ENCODE measurements at places on chromosomes 7 and 10.
A peak's percentile ranks its signal among the peaks of the same experiment; 100 is the strongest.

GRCh38 chr10:92124616-92125143, 166.2 kb downstream of the CPEB3 start:
- no peak for DNase-seq

- DNase-seq: no peak
Measured at GRCh38 chr7:16652888-16653287, 6.9 kb downstream of the BZW2 start.

DNA sequence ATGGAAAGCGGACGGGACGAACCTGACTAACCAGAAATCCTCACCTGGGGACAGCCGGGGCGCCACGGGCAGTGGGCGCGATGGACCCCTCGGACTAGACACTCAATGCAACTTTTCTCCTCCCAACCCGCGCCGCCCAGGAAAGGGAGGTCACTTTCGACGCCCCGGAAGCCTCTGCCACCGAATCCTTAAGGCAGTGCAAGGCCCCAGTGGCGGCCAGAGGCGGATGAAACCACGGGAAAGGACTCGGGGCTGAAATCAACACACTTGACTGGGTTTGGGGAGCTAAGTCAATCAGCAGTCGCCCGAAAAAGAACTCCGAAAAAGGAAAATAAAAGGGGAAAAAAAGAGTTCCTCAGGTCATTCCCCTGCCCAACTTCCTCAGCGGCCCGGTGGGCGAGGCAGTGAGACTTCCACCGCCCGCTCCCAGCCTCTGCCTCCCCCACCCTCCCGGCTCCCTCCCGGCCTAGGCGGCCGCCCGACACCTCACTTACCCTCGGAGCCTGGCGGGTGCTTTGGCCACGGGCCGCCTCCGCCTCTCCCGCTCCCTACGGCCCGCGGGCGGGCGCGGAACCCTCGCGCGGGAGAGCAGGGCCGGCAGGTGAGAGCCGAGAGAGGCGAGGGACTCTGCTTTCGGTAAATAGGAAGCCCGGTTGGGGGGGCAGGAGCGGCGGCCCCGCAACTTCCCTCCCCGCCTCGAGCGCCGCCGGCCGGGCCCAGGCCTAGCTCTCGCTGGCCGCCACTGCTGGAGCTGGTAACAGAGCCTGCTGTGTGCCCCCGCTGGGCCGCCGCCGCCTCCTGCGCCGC, 518 bp downstream of the WAPL start:
- DNase-seq: peak; percentile 19

DNA sequence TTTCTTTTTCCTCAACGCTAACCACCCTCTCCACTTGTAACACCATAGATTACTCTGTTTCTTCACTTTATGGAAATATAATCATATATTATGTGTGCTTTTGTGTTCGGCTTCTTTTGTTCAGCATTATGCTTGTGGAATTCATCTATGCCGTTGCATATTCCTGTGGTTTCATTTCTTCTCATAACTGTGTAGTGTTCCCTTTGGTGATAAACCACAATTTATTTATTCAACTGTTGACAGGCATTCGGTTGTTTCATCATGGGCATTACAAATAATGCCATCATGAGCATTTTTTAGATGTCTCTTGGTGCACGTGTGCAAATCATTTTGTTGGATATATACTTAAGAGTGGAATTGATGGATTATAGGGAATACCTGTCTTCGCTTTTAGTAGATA, 12.1 kb downstream of the AVL9 start:
- DNase-seq: no peak

DNA sequence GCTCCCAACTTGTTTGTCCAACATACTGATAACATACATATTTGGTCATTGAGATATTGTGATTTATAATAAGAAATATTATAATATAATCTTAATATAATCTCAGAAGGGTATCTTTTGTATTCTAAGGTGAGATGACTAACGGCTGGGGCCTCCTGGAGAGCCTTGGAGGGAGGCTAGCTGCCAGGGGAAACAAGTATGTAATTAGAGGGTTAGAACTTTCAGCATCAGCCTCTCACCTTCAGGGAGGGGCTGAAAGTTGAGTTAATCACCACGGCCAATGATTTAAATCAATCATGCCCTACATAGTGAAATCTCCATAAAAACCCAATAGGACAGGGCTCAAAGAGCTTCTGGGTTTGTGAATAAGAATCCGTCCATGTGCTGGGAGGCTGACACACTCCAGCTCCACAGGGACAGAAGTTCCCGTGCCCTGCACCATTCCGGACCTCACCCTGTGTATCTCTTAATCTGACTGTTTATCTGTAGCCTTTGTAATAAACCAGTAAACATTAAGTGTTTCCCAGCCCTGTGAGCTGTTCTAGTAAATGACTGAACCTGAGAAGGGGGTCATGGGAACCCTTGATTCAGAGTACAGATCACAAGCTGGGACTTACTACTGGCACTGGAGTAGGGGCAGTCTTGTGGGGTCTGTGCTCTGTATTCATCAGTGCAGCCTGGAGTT, 86.3 kb upstream of the STEAP1B start:
- DNase-seq: no peak

GRCh38 chr10:72204724-72205123, 11.1 kb upstream of the ANAPC16 start:
- DNase-seq: no peak

GRCh38 chr10:1183033-1183396, 126.8 kb downstream of the WDR37 start:
- DNase-seq: no peak

DNA sequence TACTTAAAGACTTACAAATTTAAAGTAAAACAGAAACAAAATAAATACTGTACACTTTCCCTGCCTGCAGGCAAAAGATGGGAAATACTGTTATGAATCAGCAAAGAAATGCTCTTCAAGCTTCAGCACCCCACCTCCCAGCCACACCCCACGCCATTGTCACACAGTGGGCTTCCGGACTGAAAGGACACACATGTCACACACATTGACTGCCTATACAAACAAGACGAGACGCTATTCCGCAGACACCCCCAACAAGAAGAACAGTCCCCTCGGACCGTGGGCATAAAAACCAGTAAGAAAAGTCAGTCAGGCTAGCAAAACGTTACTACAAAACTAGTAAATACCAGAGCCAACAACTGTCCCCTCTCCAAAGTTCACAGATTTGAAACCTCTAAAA, 22.2 kb upstream of the PARP12 start:
- DNase-seq: peak; percentile 39

DNA sequence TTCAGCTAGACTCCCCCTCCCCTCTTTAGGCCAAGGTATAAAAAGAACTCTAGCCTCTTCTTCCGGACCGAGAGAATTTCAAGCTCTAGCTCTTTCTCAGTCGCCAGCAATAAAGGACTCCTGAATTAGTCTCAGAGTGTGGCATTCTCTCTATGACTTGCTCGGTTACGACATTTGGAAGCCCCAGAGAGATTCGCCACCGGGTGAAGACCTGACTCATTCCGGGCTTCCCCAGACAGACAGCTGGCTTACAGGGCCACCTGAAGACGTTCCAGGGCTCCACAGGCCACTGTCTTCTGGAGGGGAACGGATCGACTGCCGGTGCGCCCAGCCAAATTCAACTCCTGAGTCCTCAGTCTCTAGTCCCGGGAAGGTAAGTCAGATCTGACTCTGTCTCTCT, at the start of gene AKR1B15:
Gene AKR1B15 (plus strand): TSS at position 234 of the 400 bp plus-strand sequence. CDS start 15,510 bp downstream, outside the sequence.
- DNase-seq: no peak

GRCh38 chr7:19268737-19269136, 123.5 kb upstream of the FERD3L start:
- no peak for DNase-seq

DNA sequence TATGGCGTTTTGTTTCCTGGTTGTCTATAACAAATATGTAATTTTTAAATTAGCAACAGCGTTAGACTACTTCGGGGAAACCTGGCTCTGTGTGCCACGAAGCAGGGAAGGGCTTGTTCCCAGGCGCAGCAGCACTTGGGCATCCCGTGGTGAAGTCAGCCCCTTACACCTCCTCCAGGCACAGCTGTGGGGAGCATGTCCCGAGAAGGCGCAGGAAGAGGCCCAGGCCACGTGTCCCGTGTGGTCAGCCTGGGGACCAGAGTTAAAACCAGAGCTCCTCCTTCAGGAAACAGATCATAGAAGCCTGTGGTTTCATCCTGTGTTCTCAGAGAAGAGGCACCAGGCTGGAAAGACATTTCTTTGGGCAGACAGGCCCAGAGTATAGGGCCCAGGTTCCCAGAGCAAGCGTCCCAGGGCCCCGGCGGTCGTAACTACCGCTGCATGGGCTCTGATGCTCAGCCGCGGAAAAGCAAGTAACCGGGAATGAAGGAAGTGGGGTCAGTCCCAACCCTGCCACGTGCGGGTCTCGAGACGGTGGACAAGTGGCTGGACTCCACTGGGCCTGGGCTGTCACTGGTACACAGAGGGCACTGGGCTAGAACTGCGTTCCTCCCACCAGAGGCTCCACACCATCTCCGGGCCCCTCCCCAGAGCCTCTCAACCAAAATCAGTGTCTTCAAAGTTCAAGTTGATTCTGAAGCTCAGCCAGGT, 7.1 kb downstream of the NUDT1 start:
- DNase-seq: no peak

- no peak for DNase-seq
Measured at GRCh38 chr10:132363921-132364593, 32.1 kb downstream of the LRRC27 start.

DNA sequence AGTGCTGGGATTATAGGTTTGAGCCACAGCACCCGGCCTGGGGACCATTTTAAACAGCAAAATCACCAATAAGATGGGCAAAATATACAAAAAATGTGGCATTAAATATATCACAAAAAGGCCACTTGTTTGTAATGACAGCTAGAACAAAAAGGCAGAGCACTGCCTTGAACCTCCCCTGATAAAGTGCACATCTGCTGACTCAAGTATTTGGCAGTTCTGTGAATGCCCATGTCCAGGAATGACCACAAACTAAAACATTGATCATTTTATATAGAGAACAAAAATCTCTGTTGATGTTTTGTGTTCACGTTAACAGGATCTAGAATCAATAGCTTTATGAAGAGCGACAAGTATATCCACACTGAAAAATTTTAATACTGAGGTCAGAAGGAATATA, 21.5 kb downstream of the HERC4 start:
- no peak for DNase-seq

GRCh38 chr7:7264306-7265040, 82.1 kb downstream of the C1GALT1 start:
- no peak for DNase-seq

- DNase-seq: no peak
Measured at GRCh38 chr7:106462365-106462859, 177.6 kb upstream of the NAMPT start.

DNA sequence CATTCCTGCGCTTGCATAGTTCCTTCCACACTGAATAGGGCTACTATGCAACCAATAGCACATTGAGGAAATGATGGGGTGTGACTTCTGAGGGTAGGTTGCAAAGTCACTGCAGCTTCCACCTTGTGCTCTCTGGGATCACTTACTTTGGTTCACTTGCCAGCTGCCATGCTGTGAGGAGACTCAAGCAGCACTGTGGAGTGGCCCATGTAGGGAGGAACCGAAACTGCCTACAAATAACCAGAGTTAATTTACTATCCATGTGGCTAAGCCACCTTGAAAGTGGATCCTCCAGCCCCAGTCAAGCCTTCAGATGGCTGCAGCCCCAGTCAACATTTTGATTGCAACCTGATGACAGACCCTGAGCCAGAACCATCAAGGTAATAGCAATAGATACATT, 64.3 kb downstream of the FAM204A start:
- DNase-seq: no peak

DNA sequence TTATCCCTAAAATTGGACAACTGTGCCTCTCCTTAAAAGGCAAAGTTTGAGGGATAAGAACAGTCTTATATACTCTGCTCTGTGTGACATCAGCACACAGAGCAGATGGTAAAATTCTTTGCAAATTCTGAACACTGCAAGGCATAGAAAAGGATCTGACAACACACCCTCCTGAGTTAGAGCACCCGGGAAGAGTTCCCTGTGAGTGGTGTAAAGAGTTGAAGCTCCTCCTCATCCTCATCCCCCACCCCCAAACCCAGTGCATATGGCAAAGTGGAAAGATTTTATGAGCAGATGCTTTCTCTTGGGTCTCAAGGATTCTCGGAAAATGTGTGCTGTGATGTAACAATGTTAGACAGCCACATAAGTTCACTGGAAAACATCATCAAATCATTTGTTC, 40.0 kb upstream of the DGKI start:
- no peak for DNase-seq

DNA sequence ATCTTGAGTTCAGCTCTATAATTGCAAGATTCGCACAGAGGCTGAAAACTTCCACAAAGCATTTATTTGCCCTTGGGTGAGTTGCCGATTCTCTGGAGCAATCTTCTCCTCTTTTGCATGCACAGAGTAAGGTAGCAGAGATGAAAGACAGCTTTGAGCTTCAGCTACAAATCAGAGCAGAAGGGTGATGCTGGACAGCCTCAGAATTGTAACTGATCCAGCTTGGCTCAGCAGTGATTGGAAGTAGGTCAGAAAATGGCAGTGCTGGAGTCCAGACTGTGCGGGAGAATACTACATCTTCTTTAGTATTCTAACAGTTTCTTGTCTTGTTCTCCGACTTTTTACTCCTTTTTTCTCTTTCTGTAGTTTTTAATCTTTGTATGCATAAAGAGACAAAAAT, 55.4 kb upstream of the CDC14C start:
- no peak for DNase-seq

GRCh38 chr10:47241946-47242867, 57.8 kb upstream of the GDF10 start:
- no peak for DNase-seq

DNA sequence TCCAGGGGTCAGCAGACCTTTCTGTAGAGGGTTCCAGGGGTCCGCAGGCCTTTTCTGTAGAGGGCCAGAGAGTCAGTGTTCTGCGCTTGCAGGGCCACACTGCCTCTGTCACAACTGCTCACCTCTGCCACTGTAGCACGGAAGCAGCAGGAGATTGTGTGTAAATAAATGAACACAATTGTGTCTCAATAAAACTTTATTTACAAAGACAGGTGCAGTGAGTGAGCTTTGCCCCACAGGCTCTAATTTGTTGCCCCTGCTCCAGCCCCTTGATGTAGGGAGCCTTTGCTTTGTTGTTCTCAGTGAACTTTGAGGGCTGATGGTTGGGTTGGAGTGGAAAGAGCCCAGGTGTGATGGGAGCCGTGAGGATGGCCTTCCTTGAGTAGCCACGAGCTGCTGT, 67.8 kb downstream of the MGMT start:
- no peak for DNase-seq

- DNase-seq: no peak
Measured at GRCh38 chr10:127015373-127015772, 110.1 kb downstream of the DOCK1 start.

- DNase-seq: no peak
Measured at GRCh38 chr10:13728898-13729535, 142.3 kb downstream of the PRPF18 start.

- DNase-seq: no peak
Measured at GRCh38 chr7:20229646-20230500, 12.7 kb upstream of the MACC1 start.

- DNase-seq: no peak
Measured at GRCh38 chr10:69346776-69347175, 68.5 kb downstream of the HK1 start.

- no peak for DNase-seq
Measured at GRCh38 chr7:120131096-120131839, 141.7 kb upstream of the KCND2 start.
